Effector CD4-positive, alpha-beta T cell (primary cell): ENCODE measurements at places on chromosomes 12 and 14.

GRCh38 chr12:132502149-132502881, 12.4 kb downstream of the FBRSL1 start:
- no peak for DNase-seq

DNA sequence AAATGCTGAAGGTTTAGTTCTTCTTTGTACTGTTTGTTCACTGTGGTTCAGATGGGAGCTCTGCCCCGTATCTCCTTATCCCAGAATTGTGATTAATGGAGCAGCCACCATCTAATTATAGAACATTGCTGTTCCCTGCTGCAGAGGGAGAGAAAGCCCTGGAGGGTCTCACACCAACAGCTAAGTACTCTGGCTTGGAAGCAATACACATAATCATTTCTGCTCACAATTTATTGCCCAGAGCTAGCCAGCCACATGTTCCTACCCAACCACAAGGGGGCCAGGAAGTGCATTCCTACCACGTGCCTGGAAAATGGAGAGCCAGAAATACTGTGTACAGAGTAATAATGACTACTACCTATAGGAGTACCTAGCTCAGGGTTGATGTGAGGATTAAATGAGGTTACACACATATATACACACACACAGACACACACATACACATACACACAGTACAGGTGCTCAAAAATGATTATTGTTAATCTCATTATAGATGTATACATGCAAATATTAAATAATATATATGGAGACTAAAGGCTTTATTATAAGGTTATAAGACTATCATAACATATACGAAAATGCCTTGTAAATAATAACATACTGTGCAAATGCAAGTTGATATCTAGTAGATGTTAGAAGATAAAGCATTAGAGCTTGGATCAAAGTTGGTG, 22.3 kb downstream of the MSRB3 start:
- no peak for DNase-seq

GRCh38 chr12:47828976-47829482, 9.3 kb upstream of the HDAC7 start:
- DNase-seq, result no peak

GRCh38 chr14:74569806-74570591, 42.0 kb downstream of the LTBP2 start:
- no peak for DNase-seq

DNA sequence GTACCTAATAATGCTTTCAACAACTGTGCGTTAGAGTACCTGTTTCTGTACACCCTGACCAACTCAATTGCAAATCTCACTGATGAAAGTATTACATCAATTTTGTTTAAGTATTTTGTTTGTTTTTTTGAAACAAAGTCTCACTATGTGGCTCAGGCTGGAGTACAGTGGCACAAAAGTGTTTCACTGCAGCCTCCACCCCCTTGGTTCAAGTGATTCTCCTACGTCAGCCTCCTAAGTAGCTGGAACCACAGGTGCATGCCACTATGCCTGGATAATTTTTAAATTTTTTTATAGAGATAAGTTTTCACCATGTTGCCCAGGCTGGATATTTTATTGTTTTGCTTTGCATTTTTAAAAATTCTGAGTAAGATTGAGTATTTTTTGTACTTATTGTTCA, 46.7 kb downstream of the YEATS4 start:
- DNase-seq, result no peak

DNA sequence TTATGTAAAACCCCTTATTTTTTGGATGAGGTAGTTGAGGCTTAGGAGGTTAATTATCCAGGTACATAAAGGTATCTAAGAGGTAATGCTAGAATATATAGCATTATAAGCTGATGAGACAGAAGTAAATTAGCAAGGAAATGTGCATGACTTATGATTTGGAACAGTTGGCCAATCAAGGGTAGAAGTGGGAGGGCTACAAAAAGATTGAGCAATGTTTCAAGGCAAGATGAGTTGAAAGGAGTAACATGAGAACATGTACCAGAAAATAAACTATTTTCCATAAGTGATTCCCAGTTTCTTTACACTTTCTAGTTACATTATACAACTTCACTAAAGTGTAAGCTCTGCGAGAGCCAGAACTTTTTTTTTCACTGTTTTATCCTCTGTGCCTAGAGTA, 290.9 kb downstream of the LRIG3 start:
- no peak for DNase-seq

DNA sequence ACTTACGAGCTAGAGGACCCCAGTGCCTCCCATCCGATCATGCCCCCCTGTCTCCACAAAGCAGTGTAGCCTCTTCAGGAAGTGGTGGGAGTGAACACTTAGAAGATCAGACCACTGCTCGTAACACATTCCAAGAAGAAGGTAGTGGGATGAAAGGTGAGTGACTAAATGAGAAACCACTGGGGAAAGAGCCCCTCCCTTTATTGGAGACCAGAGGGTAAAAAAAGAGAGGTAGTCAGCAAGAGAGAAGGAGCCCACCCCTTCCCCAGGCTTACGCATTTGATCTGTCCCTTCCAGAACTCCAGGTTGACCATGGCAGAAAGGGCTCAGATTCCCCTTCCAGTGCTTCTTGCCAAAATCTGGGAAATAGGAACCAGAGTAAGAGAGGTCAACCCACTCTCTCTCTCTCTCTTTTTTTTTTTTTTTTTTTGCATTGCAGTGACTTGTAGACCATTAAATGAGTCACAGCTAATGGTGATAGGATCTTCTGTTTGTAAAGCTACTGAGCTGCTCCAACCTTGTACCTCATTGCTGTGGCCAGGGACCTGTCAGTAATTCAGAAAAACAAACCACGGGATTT, 165.4 kb downstream of the GCH1 start:
- no peak for DNase-seq

DNA sequence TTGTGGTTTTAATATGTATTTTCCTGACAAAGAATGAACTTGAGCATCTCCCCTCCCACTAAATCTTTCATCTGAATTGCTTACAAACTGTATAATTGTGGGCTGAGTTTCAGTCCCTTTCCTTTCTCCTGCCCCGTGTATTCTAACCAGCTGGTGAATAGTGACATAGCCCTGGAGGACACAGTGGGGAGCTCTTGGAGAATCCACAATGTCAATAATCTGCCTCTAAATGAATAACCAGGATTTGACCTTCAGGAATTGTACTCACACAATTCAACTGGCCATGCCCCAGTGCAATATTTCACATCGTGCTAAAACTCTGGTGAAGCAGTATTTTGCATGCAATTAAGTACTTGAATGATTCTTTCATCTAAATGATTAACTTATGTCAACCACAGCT, 177.2 kb downstream of the C12orf42 start:
- DNase-seq, result no peak
